NCI-H187 treated with DMSO at 0.1 percent for 48 hours (cell line): ENCODE measurements at places on chromosomes 13 and 19.
A peak's percentile ranks its signal among the peaks of the same experiment; 100 is the strongest.

GRCh38 chr19:56103027-56103614 is 18.0 kb downstream of the ZNF787 start:
- no peak for DNase-seq

DNA sequence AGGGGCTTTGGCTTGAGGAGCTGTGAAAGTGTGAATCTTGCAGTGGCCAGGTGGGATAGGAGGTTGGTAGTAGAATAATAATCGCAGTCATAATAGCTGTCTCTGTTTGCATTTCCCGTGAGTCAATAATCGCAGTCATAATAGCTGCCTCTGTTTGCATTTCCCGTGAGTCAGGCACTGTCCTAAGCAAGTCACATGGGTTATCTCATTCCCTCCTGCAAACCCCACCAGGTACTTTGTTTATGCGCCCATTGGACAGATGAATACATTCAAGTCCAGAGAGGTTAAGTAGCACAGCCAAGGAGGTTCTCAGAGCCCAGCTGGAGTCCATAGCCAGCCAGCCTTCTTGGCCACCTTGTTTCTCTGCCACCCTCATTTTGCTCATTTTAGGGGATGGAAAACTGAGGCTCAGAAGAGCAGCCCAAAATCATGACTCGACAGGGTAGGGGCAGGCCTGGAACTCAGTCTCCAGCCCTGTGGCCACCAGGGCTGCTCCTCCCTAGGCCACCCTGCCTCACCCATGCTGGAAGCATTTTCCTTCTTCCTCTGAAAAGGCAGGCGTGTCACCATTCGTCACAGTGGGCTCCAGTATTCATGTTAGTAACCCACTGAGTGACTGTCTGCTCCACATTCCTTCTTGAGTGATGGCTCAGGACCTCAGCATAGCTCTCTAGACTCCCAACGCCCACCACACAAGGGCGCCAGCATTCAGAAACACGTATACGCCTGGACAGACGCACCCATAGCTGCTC is 206.2 kb downstream of the URI1 start:
- no peak for DNase-seq

DNA sequence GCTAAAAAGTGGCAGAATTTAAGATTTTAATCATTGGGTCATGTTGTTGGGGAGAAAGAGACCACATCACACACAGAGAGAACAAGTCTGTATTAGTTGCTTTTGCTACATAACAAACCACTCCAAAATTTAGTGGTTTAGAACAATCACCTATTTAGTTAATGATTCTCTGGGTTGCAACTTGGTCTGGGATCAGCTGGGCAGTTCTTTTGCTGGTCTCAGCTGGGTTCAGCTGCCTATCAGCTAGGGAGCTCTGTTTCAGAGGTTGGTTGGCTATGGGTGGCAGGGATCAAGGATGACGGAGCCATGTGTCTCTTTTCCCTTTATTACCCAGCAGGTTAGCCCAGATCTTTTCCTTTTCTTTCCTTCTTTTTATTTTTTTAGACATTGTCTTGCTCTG is 8.9 kb downstream of the PINLYP start:
- DNase-seq, result no peak

GRCh38 chr13:50449465-50449864 is 394.0 kb downstream of the DLEU7 start:
- no peak for DNase-seq

- DNase-seq, result no peak
Measured at GRCh38 chr19:31015778-31016177, 333.5 kb downstream of the TSHZ3 start.

DNA sequence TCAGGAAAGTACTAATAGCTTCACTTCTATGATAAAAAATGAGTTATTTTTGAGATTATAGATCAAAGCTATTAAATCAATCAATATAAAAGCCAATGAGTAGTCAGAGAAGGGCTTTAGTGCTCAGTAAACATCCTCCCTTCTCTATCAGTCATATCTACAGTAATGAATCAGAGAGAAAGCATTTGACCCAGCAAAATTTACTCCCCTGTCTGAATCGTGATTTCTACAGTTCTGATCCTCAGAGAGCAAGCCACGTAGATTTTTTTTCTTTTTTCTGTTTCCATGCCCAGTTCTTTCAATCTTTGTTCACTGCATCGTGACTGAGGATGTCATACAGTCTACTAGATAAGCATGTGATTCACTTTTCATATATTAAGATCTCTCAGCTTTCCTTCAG is 16.2 kb upstream of the MBNL2 start:
- DNase-seq, result no peak

GRCh38 chr13:42333613-42334328 is 61.8 kb downstream of the AKAP11 start:
- DNase-seq, result no peak

DNA sequence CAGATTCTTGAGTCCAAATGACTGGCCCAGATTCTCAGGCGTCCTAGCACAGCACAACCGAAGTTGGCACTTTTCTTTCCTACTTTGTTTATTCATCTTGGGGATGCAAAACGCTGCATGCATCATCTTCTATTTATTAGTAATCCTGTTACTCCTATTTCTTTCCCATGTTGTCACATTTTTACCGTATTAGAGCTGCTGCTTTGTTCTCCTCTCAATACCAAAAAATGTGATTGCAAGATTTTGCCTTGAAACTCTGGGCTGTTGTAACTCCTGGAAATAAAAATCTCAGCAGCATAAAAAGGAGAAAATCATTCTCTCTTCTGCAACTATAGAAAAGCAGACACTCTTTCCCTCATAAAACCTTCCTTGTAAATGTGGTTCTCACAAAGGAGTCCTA is 12.9 kb upstream of the IGSF23 start:
- no peak for DNase-seq

- no peak for DNase-seq
Measured at GRCh38 chr19:16779539-16780163, 49.5 kb upstream of the SIN3B start.

- DNase-seq, result no peak
Measured at GRCh38 chr19:7904074-7905020, 670 bp downstream of the MAP2K7 start.

GRCh38 chr19:28874742-28875141 is 338.2 kb downstream of the UQCRFS1 start:
- DNase-seq, result no peak

DNA sequence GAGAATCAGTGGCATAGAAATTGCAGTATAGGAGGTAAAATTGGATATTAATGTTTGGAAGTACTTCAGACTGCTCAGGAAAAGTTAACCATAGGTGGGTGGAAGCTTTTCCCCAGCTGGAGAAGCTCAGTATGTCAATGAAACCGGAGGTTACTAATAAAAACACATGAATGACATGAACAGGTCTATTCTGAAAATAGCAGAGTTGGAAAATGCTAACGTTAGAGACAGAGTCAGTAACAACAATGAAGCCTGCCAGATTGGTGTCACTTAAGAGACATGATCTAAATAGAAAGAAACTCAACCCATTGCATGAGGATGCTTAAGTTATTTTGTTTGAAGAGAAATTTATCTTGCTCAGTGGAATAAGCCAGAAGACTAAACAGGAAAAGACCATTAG is 364.5 kb downstream of the DNAJC15 start:
- no peak for DNase-seq

DNA sequence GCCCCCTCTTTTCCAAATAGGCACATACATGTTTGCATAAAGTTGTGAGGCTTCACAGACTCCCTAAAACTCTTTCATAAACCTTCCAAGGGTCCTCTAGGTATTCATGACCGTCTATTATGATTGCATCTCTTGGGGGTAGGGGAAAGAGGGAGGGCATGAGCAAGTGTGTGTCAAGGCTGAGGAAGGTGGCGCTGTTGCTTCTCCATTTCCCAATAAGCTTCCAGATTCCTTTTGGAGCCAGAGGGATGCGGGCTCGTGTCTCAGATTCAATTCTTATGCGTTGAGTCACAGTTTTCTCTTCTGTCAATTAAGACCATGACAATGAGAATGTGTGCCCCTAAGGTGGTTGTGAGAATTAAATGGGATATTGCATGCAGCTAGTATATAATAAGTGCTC is 51.0 kb upstream of the CYP2A7 start:
- no peak for DNase-seq

GRCh38 chr19:41415154-41415571 is 12.0 kb downstream of the B3GNT8 start:
- peak; percentile 66 for DNase-seq

GRCh38 chr13:47723898-47724297 is 277.2 kb downstream of the SUCLA2 start:
- no peak for DNase-seq

DNA sequence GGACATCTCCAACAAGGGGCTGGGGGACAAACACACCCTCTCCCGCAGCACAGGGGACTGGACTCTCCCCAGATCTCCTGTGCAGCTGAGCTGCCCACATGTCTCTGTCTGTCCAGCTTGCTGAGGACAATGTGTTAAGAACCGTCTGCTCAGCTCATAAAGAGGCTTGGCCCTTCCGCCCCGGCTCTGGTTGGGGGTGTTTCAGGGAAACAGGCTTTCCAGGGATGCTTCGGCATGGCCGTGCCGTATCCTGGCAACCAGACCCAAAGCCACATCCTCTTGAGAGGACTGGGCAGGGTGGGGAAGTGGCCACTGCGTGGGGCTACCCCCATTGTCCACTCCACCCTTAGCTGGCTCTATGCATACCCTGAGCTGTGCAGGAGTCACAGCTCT is 41.1 kb upstream of the CHST8 start:
- DNase-seq, result no peak

DNA sequence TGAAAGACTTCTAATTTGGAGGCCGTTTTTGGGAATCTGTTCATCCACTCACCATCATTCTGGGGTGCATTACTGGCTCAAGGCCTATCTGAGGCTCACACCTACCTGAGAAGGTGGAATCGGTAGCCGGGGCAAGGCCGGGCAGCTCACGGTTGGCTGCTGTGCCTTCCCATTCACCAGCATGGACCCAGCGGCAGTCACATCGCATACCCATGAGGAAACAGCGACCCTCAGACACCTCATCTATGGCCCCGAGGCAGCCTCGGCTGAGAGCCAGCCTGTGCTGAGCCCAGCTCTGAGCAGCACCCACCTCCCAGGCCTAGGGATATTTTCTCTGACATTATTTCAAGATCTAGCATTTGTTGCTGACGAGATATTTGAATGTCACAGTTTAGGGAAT is 130.5 kb downstream of the ATP11A start:
- no peak for DNase-seq

GRCh38 chr19:55640577-55641425 is at the start of gene ZNF580:
TSS of gene ZNF580 (plus strand) at chr19:55641002. CDS start at chr19:55642509, 1,507 bp downstream.
- DNase-seq, result no peak

DNA sequence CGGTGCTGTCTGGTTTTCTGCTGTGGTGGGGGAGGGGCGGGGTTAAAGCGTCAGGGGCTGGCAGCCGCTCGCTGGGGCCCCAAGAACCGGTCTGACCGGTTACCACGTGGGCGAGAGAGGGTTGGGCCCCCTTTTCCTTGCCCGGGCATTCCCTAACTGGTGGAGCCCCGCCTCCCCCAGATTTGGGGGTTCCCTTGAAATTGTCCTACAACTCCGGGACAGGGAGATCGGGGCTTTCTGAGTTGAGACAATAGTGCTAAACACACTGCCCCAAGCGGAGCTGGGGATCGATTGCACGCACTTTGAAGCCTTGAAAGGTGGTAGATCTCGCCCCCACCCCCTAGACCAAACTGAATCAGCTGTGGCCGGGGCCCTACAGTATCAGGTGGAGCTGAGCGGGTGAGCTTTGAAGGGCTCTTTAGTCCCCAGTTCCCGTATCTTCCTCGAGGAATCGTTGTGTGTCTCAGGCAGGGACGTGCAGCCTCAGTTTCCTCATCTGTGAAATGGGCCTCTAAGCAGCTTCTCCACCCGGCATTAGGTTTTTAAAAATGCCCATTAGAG is 4.8 kb downstream of the IER2 start:
- no peak for DNase-seq

- no peak for DNase-seq
Measured at GRCh38 chr13:27822873-27823311, 30.6 kb downstream of the GSX1 start.

DNA sequence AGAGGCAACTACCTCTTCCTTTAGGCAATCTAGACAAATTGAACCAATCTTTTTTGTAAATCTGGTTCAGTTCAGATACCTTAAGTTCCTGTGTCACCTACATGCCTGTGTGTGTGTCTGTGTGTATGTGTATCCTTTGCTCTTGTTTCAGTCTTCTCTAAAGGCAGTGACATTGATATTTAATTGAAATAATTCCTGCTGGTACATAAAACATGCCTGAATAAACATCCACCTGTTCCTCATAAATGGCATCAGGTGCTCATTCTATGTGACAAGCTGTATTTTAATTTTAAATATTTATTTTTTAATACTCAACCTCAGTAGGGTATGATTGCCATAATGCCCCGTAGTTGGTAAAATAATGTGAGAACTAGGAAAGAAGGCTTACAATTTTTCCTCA is 1606.4 kb upstream of the PRR20A start:
- no peak for DNase-seq

GRCh38 chr13:27289011-27289665 is 18.5 kb downstream of the RASL11A start:
- no peak for DNase-seq

DNA sequence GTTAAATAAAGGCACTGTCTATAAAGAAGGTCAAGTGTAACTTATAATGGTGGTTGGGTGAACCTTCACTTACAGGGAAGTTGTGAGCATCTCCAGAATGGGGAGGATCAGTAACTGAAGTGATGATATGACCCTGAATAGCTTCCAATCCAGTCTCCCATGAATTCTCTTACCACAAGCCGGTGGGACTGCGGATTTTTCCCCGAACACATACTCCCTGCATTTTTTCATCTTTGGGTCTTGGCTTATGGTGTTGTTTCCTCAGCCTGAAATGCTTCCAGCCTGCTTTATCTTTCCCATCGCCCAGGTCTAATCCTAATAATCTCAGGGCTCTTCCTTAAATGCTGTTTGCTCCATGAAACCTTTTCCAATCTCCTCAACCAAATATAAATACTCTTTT is 2.0 kb upstream of the CSNK1A1L start:
- no peak for DNase-seq

- DNase-seq, result no peak
Measured at GRCh38 chr19:30743702-30744101, 371.5 kb downstream of the ZNF536 start.

- no peak for DNase-seq
Measured at GRCh38 chr13:108929532-108930206, 300.3 kb downstream of the MYO16 start.
